Activated CD8-positive, alpha-beta memory T cell treated with anti-CD3 and anti-CD28 coated beads for 48 hours (primary cell): ENCODE measurements at places on chromosomes 1 and 21.

- no peak for DNase-seq
Observed at GRCh38 chr1:215256936-215257679, 174.6 kb downstream of the KCNK2 start.

GRCh38 chr1:12433323-12434053, 184.5 kb downstream of the DHRS3 start:
- no peak for DNase-seq

DNA sequence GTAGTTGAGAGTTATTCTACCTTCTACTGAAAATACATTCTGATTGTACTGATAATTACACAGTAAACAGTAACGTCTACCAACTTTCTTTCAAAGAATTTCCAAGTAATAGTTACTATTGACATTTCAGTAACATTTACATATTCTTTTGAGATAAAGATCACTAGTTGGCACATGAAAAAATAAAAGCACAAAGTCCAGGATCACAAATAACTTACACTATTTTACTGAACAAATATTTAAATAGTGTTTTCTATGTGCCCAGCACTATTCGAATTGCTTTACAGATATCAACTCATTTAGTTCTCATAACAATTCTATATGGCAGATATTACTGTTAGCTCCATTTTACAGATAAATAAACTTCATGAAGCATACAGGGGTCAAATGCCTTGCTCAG, 126.4 kb downstream of the TTLL7 start:
- DNase-seq: no peak

DNA sequence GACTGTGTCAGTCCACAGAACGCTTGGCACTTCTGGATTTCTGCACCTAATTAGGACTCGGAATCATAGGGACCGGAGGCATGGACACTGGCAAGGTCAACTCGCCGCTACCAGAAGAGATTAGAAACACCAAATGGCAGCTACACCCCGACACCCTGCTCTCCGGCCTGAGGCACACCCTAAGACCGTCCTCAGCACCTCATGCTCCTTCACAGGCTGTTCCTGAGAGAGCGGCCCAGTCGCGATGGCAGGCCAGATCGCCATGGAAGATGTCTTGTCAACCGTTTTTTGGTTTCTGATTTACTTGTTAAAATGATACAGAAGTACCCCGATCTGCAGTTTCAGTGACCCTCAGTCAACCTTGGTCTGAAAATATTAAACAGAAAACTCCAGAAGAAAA, 46.8 kb downstream of the NPHP4 start:
- DNase-seq: no peak

DNA sequence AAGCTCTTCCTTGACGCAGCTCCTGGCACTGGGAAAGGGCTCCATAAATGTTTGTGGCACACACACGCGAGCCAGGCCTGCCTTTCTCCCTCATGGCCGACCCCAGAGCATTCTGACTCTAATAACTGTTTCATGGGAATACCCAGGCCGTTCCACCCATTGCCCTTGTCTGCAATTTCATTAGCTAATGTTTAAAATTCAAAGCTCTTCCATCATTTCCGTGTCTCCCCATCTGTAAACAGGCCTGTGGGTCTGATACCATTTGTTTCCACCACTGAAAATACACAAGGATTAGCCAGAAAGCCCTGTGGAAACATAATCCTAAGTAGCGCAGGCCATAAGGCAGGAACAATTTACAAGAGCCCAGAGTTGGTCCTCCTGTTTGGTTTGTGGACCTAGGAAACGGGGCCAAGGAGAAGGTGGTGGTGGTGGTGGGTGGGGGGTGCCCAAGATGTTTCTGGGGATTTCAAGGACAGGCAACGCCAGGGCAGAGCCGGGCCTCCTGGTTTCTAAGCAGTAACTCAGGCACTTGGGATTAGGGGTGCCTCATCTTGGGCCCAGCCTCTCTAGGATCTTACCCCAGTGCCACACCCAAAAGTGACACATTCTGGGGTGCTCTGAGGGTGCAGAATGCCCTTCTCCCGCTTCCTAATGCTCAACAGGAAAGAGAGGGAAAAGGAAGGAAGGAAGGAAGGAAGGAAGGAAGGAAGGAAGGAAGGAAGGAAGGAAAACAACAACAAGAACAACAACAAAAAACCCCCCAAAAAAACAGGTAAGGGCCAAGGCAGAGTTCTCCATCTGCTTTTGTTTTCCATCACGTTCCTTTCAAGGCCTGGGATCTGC, 79.4 kb downstream of the SSBP3 start:
- no peak for DNase-seq

DNA sequence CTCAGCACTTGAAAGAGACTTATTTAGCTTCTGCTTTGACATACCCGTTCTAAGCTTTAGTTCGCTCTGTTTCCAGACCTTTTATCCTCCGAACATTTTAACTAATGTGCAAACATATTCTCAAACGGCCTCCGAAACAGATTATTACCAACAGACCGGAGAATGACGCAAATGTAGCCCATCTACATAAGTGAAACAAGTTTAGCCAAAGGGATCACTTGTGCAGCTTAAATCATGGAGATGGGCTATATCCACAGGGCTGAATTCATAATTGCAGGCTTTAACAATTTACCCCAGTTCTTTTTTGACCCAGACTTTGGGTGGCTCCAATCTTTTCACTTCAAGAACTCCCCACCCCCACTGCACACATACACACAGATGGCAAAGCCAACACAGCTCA, 119.7 kb downstream of the KCNH1 start:
- no peak for DNase-seq

DNA sequence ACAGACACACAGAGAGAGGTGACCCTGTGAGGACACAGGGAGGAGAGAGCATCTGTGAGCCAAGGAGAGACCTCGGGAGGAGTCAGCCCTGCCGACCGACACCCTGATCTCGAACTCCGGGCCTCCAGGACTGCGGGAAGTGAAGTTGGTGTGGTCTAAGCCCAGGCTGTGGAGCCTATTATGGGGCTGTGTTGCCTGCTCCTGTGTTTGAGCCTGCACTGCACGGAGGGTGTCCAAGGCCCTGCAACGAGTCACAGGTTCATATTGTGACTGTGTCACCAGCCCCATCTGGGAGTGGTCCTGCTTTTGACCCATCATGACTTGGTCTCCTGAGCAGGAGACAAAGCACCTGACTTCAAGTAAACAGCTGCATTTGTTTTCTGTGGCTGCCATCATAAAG, 186.0 kb upstream of the AJAP1 start:
- DNase-seq: no peak

GRCh38 chr1:7022058-7022457, 236.8 kb downstream of the CAMTA1 start:
- no peak for DNase-seq

DNA sequence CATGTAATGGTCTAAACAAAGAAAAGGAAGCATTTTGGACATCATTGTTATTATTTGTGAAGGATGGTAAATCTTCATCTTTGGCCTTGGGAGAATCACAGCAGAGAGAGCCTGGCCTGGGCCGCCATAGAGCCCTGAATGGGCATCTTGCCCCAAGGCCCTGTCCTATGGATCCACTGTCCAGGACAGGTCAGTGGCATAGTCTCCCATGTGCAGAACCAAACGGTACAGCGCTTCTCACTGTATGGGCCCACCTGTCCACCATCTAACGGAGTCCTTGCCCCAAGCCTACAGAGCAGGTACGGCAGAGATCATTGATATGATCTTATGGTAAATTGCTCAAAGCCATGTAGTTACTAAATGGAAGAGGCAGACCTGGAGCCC, 185.7 kb downstream of the FOXD2 start:
- DNase-seq: no peak

- DNase-seq: no peak
Observed at GRCh38 chr1:207072233-207072632, 16.4 kb upstream of the C4BPB start.

- no peak for DNase-seq
Observed at GRCh38 chr1:212984522-212985291, 31.0 kb downstream of the ANGEL2 start.

DNA sequence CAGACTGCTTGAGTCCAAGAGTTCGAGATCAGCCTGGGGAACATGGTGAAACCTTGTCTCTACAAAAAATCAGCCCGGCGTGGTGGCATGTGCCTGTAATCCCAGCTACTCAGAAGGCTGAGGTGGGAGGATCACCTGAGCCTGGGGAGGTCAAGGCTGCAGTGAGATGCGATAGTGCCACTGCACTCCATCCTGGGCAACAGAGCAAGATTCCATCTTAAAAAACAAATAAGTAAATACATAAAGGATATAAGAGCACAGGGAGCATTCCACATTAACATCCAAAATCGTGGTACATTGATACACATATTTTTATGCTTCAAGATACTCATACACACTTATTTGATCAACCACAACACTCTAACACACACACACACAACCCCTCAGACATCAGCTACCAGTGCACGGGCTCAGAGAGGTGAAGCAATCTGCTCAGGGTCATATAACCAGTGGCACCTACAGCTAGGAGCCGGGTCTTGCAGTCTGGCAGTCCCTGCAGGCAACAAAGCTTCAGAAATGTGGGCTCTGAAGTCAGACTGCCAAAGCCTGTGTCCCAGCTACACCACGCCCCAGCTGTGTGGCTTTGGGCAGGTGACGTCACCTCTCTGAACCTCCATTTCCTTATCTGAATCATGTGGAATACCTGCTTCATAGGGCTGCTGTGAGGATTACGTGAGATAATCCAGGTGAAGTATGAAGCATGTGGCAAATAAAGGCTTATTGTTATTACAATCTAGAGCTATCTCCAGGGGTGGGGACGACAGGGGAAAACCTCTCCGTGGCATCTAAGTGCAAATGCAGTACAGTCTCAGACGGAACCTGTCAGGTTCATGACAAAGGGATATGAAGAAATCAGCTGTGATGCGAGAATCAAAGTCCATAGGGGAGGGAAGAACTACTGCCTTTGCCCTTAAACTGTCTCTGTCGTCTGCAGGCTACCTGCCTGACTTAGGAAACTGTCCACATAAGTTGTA, 4.8 kb upstream of the CRYBG2 start:
- peak; percentile 37 for DNase-seq

- no peak for DNase-seq
Observed at GRCh38 chr1:64495878-64496277, 25.9 kb downstream of the CACHD1 start.

DNA sequence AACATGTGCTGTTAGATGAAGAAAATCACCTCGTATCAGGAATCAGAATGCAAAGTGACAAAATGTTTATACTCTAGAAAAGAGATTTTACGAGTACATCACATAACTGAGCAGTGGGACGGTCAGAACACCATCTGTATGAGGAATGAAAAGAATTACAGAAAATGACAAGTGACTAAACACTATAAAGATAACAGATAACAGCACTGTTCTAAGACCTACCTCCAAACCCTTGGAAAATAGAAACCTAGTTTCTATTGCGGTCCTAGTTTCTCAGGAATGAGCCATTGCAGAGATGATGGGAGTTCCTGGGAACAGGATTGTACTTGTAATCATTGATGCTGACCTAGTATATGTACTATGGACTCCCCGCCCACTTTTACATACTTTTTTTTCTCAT, 839.4 kb upstream of the ADAMTS5 start:
- no peak for DNase-seq

DNA sequence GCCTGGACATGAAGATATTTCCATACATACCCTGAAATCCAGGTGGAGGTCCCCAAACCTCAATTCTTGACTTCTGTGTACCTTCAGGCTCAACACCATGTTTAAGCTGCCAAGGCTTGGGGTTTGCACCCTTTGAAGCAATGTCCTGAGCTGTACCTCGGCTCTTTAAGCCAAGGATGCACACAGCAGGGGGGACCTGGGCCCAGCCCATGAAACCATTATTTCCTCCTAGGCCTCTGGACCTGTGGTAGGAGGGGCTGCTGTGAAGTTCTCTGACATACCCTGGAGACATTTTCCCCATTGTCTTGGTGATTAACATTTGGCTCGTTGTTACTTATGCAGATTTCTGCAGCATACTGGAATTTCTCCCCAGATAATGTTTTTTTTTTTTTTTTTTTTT, 184.3 kb upstream of the RGS18 start:
- DNase-seq: no peak

- DNase-seq: no peak
Observed at GRCh38 chr21:45976701-45977311, 4.8 kb upstream of the COL6A1 start.

DNA sequence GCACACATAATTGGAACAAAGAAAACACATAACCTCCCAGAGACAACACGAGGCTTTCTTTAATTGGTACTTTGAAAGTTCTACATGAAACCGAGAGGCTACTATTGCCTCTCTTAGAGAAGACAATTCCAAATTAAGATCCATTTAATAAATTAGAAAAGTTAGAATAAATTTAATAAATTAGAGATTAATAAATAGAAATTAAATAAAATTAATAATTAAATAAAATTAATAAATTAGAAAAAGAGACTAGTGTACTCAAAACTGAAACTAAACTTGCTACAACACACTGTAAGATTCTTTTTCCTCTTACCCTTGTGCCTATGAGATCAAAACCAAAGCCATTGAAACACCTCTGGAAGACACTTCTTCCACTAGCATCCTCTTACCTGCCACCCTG, 199.0 kb downstream of the URB2 start:
- DNase-seq: no peak

DNA sequence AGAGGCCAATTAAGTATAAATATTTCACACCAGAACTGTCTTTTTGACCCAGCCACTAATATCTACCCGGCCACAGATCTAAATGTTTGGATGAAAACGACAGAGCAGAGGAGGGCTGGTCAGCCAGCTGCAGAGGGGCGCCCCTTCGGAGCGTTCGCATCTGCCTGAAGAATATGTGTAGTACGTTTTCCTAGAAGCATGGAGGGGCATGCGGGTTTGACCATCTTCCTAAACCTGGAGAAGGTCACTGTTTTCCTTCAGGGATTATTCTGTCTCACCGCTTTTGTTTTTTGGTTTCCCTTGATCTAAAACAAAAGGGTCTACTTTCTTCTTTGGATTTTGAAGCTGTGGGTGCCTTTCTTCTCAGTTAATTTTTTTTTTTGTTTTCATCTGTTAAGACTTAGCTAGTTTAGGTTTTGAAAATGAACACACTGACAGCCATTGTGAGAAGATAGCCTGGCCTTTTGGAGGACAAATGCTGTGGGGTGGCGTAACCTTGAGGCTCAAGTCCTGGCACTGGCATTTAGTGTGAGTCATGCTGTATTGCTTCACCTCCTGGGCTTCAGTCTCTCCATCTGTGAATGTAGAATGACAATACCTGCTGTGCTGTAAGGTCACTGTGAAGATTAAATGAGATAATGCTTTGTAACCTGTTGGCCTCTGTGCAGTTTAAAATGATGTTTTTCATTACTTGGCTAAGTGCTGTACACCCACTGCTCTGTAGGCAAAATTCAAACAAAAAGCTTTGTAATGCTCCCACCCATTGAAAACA, 74.1 kb upstream of the IRF2BP2 start:
- no peak for DNase-seq

GRCh38 chr1:184399192-184399847, 12.5 kb downstream of the C1orf21 start:
- DNase-seq: no peak

DNA sequence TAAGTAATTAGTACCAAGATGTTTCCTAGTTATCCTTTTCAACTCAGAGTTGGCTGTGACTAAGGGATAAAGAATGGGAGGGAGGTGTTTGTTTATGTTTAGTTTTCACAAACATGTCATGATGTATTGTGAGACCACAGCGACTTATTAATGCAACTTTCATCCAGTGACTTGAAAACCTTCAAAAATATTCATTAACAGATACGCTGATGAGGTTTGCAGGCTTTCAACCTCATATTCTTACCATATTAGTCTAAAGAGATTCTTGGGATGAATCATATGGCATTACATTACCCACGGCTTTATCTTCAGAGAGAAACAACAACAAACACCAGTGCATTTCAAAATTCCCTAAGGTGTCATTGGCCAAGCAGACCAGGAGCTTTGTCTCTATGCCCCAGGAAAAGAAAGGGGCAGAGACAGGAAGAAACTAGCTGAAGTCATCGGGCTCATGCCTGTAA, 36.4 kb downstream of the PALMD start:
- DNase-seq: no peak

- DNase-seq: no peak
Observed at GRCh38 chr1:183419399-183419798, 1.2 kb upstream of the NMNAT2 start.
